Eye (tissue), 1 donor: ENCODE measurements at places on chromosomes 4 and X.

- no peak for DNase-seq
Measured at GRCh38 chrX:27321632-27322031, 141.5 kb downstream of the PPP4R3C start.

DNA sequence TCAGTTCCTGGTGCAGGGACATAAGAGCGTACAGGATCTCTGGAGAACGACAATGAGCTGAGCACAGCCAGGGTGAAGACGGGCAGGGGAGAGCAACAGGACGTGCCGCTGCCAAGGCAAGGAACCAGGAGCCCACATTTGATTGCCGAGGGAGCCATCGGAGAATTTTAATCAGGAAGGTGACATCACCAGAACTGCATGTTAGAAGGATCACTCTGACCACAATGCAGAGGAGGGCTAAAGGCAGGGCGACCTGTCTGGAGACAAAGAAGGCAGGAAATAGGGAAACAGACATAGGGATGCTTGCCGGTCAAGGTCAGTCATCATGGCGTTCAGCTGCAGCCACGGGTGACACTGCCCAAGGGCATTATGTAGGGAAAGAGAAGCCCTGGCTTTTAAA lies 81.4 kb downstream of the RBM47 start:
- DNase-seq: no peak

DNA sequence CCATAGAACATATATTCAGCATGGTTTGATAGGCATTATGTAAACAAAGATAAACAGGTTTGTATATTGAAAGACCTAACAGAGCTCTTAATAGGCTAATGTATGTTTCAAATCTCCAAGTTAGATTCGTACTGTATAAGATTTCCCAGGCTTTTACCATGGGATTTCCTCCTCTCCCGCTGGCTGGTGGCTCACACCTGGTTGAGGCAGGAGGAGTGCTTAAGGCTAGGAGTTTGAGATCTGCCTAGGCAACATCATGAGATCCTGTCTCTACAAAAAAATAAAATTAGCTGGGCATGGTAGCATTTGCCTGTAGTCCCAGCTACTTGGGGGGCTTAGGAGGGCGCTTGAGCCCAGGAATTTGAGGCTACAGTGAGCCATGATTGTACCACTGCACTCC lies 5.4 kb downstream of the CPE start:
- no peak for DNase-seq

GRCh38 chrX:40282946-40283660 lies 185.3 kb upstream of the BCOR start:
- peak; percentile 28 for DNase-seq

GRCh38 chrX:63758011-63758410 lies 27.0 kb downstream of the ARHGEF9 start:
- DNase-seq: no peak

- no peak for DNase-seq
Measured at GRCh38 chr4:140037353-140038030, 116.5 kb downstream of the MAML3 start.

DNA sequence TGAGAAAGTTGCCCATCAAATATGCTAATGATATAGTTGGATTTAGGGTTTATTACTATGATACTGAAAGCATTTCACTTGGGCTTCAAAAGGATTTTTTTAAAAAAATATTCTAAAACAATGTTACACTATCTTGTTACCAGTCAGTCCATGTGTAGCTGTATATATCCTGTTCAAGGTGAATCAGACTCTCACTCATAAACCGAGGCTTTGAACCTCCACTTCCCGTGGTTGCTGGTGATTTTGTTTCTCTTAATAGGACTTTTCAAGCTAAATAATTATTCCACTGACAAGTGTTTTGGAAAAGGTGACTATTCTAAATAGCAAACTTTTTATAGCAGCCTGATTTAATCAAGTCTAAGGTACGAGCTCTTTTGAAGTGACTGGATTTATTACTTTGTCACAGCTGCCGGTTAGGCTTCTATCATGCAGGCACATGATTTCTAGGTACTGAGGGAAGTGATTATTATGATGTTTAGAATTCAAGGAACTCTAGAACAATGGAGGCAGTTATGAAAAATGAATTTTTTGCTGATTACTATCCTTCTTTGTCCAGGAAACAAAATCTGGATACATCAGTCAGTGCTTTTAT lies 287.7 kb downstream of the KCTD8 start:
- no peak for DNase-seq

- peak; percentile 66 for DNase-seq
Measured at GRCh38 chr4:153731239-153731638, 28.6 kb downstream of the RNF175 start.

GRCh38 chr4:105808030-105808749 lies 87.1 kb upstream of the NPNT start:
- no peak for DNase-seq

- no peak for DNase-seq
Measured at GRCh38 chr4:25350561-25350960, 26.5 kb upstream of the ANAPC4 start.

GRCh38 chrX:130770615-130771014 lies 132.4 kb downstream of the ENOX2 start:
- no peak for DNase-seq

- DNase-seq: no peak
Measured at GRCh38 chr4:84699001-84699671, 116.2 kb downstream of the CDS1 start.

DNA sequence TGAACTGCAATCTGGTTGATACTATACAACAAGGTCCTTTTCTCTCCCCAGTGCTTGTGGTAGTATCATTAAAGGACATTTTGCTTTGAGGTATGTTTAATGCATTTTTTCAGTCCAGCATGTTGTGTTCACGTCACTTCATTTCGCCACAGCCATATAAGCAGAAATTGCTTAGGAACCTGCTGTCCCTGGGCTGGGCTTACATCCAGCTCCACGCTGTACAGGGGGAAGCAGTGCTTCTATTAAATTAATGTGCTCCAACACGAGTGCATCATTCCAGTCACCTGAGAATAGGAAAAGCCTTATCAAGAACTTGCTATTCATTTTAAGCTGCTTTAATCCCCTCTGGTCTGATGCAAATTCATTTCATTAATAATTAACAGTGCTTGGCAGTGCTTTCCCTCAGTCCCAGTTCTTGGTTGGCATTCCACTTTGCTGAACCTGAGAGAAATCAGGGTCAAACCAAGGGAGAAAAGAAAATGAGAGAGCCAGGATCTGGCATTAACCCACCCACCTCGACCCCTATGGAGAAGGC lies 47.4 kb upstream of the PTCHD1 start:
- peak; percentile 16 for DNase-seq

GRCh38 chr4:113316879-113317278 lies 267.4 kb downstream of the ANK2 start:
- peak; percentile 23 for DNase-seq

DNA sequence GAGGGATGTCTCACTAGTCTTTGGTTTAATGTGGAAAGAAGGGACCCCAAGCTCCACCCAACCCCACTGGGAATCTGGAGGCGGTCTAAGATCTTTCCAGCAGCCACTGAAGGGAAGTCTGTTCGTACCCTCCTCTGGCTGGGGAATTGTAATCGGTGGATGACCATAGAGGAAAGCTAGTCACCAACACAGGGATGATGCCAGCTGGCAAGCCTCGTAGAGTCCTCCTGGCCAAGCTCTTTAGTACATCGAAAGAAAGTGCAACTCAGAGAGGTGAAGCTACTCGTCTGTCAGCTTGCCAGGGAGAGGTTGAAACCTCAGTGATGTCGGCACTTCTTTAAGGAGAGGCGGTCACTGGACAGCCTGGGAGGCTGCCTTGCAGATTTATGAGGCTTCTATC lies 58.7 kb downstream of the MAMLD1 start:
- DNase-seq: no peak

DNA sequence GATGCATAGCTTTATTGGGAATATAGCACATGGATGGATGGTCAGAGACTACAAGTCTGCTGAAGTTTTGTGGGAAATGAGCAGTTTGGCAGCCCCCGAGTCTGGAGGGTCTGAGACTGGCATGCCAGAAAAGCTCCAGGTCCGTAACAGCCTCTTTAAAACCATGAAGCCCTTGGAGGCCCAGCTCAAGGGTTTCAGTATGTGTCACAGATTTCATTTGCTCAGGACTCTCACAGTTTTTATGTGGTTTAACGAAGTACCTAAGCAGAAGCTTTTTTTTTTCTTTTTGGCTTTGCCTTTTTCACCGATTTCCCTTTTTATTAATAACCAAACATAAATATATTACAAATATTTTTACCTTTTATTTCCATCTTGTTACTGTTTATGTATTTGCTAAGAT lies 30.6 kb upstream of the TMEM184C start:
- DNase-seq: peak; percentile 42

DNA sequence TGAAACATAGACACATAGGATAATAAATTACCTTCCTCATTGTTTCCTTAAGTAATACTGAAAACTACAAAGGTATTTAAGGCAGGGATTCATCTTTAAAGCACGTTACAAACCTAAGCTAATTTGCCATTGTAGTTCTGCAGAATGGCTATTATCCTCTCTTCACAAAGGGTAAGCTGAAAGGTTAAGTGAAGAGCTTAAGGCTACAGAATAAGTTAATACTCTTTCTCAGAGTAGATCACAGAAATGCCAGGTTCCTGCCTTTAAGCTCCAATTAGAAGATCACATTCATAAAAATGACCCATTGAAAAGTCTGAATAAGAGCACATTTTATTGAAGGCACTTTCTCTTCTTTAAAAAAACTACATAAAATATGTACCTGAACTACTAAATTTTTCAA lies 42.1 kb upstream of the PRDM5 start:
- no peak for DNase-seq

DNA sequence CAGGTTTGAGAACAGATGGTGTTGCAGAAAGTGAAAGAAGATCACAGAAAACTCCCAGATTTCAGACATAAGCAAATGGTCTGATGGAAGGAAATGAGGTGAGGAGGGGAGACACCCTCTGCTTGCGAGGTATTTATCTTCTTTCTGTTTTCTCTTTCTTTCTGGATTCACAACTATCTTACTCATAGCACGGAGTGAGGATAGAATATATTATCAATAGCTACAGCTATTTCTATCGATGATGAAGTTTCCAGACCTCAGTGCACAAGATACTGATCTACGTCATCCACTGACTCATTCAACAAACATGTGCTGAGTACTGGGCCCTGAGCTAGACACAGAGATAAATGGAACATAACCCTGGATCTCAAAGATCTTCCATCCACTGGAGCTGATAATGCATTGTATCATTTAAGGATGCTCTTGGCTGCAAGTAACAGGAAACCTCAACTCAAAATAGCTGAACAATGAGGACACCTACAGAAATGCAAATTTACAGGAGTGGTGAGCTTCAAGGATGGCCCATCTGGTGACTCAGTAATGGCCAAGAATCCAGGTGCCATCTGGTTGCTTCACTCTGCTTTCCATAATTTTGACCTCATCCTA lies 21.2 kb downstream of the SLC2A9 start:
- no peak for DNase-seq

GRCh38 chr4:92035666-92036065 lies 268.1 kb upstream of the GRID2 start:
- no peak for DNase-seq

- DNase-seq: peak; percentile 21
Measured at GRCh38 chr4:42627885-42628646, 28.8 kb downstream of the ATP8A1 start.

- DNase-seq: no peak
Measured at GRCh38 chr4:77376788-77377460, 219.9 kb downstream of the CCNG2 start.

DNA sequence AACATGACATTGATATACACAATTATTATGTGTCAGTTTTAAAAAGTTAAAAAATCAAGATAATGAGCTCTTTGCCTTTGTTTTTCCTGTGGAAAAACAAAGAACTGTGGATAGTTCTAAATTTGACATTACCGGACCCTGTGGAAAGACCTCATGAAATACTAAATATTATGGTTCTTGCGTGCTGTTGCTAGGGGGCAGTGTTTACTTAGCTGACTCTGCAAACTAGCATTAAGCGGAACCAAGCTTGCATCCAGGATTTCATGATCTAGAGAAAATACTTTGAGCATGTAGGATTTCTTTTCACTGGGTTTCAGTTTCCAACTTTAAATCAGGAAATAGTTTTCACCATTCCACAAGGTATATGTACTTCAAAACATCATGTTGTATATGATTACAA lies 33.6 kb downstream of the CLCN4 start:
- DNase-seq: peak; percentile 83

DNA sequence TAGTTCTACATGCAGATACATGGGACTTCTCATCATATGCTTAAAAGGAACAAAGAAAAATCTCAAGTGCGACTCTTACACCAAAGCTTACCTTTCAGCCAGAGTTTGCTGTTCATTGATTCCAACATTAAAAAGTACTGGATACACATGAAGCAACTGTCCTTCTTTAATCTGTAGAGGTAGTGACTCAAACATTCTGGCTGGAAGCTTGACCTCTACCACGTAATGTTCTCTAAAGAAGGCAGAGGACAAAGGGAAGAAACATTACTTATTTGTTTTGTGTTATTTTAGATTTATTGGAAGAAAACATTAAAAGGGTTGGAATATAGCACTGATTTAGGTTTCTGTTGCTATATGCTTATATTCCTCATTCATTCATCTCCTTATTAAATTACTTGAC lies 476.1 kb downstream of the IL15 start:
- DNase-seq: no peak

DNA sequence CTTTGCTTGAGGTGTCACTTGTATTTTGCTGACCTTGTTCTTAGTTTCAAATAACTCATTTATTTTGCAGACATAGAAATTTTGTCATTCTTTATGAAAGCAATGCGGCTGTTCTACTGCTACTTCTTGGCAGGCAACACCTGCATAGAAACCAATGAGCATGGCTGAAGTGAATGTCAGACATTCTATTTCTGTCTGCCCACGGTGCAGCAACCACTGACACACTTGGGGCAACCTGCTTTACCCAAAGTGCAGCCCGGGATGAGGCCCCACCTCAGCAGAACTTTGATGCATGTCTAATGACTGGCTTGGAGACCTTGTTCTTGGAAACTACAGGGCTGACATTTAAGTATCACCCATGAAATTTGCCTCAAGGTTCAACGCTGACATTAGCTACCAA lies 93.6 kb downstream of the RBM47 start:
- DNase-seq: no peak

DNA sequence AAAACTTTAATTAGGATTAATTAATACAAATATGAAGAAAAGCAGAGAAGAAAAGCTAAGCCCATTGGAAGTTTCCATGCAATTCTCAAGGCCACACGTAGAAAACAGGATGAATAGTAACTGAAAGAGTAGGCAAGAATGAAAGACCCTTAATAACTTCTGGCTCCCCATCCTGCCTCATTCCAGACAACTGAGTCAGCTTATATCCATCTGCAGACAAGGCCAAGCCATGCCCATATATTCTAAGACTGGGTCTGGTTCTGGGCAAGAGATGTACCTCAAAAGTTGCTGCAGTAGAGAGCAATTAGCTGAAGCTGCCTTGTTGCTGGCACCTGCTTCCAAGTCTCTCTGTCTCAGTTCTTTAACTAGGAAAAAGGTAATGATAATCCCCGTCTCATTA lies 244.1 kb downstream of the GPC3 start:
- DNase-seq: no peak
